ENCODE measurements at places on chromosomes 2 and 18.

DNA sequence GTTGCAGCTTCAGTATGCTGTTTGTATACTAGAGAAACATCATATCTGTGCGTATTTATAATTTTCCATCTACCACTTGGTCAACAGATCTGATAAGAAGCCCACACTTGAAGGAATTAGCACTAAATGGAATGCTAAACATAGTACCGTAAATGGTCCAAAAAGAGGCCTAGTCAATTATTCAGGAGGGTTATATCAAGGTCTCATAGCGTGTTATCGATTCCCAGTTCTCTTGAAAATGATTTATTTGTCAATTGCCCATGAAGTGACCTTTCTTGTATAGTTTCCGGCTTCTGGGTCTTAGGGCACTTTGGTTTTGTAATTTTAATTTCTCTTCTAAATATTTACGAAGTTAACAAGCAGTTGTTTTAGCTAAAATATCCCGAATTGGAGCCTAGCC lies 18.4 kb downstream of the SH3RF3 start:
- DNase-seq, result no peak

DNA sequence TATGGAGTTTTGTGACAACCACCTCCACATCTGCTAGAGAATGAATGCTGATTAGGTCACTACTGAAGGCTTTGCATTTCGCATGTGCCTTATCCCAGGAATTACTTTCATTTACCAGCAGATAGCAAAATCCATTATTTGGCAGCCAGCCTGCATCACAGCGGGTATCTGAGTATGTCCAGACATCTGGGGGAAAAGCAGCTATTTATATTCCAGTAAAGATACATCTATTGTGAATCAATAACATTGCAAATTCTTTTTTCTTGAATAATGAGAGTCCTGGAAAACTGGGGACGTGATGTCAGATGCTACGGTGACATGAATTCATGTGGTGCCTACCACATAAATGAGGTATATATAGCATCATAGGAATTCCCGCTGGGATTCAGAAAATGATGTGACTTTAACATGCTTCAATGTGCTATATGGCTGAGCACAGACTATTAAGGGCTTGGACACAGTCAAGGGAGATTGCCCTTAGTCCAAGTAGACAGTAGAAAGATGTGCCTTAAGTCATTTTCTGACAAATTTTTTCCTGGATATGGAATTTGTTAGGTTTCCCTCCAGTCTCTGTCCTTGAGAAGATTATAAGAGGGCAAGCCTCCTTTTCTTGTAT lies 84.2 kb upstream of the CD302 start:
- no peak for DNase-seq

- no peak for DNase-seq
Observed at GRCh38 chr18:74040008-74040407, 107.6 kb downstream of the FBXO15 start.

GRCh38 chr2:5914811-5915611 lies 222.8 kb downstream of the SOX11 start:
- no peak for DNase-seq

DNA sequence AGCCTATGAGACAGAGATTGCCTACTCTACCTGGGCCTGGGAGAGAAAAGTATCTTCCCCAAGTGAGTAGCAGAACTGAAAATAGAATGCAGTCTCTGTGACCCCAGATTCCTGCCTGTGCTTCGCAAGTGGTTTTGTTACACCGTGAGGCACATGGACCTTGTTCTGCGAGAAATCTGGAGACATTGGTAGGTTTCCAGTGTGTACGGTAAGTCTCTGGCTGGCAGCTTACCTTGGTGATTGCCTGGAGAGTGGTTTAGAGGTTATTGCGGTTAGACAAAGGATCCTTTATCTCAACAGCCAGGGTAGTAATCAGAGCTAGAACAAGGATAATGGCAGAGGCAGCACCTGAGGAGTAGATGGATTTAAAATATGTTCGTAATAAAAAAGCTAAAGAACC lies 606.0 kb upstream of the GCFC2 start:
- no peak for DNase-seq

DNA sequence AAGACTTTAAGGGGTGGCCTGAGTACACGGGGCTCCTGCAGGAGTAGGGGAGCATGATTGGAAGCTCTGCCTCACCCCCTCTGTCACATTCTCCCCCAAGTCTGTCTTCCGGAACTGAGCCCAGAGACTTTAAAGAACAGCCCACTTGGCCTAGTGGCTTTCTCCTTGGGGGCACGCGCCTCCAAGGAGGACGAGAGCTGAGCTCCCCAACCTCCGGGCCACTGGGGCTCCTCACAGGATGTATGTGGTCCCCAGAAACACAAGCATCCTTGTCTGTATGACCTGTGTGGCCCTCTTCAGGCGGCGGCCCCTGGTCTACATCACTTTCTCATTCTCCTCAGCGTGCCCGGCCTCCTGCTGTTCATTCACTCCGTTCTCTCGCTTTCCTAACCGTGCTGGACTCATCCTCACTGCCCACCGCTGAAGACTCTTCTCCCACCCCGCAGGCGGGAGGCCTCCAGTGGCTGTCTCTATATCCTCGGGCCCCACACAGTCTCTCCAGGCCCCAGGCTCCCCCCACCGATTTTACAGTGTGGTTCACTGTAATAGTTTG lies 23.7 kb downstream of the KCNF1 start:
- DNase-seq, result no peak

GRCh38 chr2:232794981-232795380 lies 18.6 kb upstream of the KCNJ13 start:
- DNase-seq, result no peak

DNA sequence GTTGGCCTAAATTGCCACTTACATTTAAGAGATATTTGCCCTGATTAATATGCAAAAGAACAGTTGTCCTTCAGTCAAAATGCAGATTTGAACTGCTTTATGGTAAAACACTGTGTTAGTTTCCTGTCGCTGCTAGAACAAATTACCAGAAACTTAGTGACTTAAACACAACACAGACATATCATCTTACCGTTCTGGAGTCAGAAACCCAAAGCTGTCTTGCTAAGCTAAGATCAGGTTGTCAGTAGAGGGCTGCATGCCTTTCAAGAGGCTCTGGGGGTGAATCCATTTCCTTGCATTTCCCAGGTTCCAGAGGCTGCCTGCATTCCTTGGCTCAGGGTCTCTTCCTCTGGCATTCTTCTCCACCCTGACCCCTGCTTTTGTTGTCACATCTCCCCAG lies 149.5 kb downstream of the FAM161A start:
- no peak for DNase-seq

DNA sequence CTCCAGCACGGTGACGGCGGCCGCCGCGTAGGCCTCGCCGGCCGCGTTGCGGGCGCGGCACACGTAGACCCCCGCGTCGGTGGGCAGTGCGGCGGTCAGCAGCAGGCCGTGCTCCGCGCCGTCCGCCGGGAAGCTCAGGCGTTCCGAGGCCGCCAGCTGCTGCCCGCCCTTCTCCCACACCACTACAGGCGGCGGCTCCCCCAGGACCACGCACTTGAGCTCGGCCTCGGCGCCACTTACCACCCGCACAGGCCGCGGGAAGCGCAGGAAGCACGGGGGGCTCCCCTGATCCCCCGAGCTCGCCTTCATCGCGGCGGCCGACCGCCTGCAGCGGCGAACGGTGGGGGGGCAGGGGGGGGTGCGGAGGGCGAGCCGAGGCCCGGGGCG lies 422 bp downstream of the OBSL1 start:
- peak; percentile 40 for DNase-seq

DNA sequence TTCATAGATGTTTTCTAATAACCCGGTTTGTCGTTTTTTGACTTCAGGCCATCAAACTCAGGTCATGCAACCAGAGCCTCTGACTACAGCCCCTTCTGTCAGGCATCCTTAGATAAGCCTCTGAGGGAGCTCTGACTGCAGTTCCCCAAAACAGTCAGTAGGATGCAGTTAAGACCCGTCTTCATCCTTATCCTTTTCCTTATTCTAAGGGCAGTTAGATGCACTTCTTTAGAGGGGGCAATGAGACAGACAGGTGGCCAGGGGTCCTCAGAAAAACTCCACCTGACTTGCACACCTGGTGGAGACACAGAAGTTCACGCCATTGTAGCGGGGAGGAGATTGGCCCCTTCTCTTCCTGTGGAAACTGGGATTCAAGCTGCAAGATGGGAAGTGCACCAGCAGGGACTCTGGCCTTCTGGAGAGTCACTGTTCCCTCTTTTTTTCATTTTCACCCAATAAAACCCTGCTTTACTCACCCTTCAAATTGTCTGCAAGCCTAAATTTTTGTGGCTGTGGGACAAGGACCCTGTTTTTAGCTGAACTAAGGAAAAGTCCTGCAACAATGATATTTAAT lies 104.8 kb upstream of the TFPI start:
- peak; percentile 58 for DNase-seq

- DNase-seq, result no peak
Observed at GRCh38 chr2:112339986-112340385, 64.6 kb downstream of the ZC3H6 start.

- no peak for DNase-seq
Observed at GRCh38 chr2:170454471-170455372, 260.4 kb upstream of the SP5 start.

GRCh38 chr2:108870069-108870644 lies 83.6 kb downstream of the CCDC138 start:
- no peak for DNase-seq

GRCh38 chr18:33580546-33580945 lies 2.5 kb downstream of the ASXL3 start:
- no peak for DNase-seq

- peak; percentile 86 for DNase-seq
Observed at GRCh38 chr2:46776687-46777327, 138.8 kb downstream of the MCFD2 start.

GRCh38 chr18:41783879-41784278 lies 171.2 kb upstream of the PIK3C3 start:
- no peak for DNase-seq
